ENCODE measurements at places on chromosomes 13 and 19.

- DNase-seq = no peak
Measured at GRCh38 chr13:45863709-45864590, 12.4 kb upstream of the SIAH3 start.

DNA sequence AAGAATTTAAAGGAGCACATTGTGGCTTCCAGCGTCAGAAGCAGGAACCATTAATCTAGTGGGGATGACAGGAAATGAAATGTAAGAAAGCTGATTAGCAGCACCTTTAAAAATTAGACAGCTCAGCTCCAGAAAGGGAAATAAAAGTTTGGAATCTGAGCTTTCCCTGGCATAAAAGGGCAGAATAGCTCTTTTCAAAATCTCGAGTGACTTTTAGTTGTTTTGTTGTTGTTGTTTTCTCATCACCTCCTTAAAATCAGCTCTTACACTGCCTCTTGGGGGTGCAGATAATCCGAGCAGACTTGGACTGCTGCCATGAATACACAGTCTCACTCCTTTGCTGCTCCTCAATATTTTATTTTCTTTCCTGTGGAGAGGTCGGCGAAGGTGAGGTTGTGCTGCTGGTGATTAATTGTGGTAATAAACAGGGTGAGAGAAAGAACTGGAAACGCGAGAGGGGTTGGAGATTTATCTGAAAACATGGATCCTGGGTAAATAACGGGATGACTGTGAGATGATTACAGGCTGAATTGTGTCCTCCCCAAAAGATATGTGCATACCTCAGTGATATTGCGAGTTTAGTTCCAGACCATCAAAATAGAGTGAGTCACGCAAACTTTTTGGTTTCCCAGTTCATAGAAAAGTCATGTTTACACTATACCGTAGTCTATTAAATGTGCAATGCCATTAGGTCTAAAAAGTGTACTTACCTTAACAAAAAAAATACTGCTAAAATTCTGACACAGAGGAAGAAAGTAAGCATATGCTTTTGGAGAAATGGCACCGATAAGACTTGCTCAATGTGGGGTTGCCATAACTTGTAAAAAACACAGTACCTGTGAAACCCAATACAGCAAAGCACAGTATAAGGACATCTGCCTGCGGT is 787.7 kb downstream of the UQCRFS1 start:
- no peak for DNase-seq

- DNase-seq = no peak
Measured at GRCh38 chr13:94414708-94415107, 64.8 kb downstream of the DCT start.

- DNase-seq = no peak
Measured at GRCh38 chr19:34493038-34493648, 11.6 kb downstream of the WTIP start.

DNA sequence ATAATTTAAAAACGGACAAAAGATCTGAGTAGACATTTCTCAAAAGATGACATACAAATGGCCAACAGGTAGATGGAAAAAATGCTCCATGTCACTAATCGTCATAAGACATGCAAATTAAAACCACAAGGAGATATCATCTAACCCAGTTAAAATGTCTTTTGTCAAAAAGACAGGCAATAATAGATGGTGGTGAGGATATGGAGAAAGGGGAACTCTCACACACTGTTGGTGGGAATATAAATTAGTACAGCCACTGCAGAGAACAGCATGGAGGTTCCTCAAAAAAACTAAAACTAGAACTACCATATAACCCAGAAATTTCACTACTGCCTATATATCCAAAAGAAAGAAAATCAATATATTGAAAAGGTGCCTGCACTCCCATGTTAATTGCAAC is 37.9 kb downstream of the OR10H4 start:
- no peak for DNase-seq

GRCh38 chr13:30798776-30799355 is 63.5 kb downstream of the ALOX5AP start:
- DNase-seq = no peak

- no peak for DNase-seq
Measured at GRCh38 chr13:23574421-23575145, 4.4 kb downstream of the TNFRSF19 start.

GRCh38 chr19:48915757-48916156 is 15.6 kb downstream of the NUCB1 start:
- DNase-seq = no peak

DNA sequence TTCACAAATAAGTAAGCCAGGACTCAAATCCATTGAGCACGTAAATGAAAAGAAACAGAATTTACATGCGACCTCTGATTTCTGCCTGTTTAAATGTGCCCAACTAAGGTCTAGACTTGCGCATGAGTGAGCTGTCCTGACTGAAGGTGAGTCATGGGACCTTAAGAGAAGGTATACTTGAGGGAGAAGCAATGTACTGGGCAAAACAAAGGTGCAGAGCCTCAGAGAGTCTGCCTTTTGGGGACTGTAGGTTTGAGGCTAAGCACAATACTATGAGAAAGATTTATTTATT is 45.8 kb downstream of the UFM1 start:
- DNase-seq = no peak

DNA sequence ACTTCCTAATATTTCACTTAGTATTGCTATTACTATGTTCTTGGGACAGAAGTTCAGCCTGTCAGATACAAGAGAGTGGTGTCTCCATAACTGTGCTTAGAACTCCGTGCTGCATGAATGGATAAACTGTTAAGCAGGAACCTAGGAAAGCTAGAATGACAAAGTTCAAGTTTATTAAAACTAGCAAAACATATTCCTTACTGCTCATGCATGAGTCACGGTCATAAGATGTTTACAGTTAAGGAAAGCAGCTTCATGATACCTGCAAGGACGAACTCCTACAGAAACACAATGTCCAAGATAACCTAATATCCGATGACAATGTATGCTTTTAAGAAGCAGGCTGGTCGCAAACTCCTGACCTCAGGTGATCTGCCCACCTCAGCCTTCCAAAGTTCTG is 6.0 kb upstream of the ZNF765 start:
- DNase-seq = no peak

DNA sequence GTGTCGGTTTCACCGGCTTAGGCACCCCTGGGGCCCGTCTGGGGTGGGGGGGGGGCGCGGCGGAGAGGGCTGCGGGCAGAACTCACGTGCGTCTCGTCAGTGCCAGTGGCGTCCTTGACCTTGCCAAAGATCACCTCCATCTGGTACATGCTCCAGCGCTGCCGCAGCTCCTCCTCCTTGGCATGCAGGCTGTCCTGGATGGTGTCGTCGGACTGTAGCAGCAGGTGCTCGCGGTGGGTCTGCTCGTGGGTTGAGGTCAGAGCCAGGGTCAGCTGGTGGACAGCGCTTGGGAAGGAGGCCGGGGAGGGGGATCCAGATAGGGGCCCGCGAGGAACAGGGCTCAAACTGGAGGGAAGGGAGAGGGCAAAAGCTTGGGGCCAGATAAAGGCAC is 4.7 kb upstream of the RGL3 start:
- DNase-seq = no peak

GRCh38 chr19:7737215-7737614 is 5.3 kb upstream of the CLEC4G start:
- DNase-seq = no peak

DNA sequence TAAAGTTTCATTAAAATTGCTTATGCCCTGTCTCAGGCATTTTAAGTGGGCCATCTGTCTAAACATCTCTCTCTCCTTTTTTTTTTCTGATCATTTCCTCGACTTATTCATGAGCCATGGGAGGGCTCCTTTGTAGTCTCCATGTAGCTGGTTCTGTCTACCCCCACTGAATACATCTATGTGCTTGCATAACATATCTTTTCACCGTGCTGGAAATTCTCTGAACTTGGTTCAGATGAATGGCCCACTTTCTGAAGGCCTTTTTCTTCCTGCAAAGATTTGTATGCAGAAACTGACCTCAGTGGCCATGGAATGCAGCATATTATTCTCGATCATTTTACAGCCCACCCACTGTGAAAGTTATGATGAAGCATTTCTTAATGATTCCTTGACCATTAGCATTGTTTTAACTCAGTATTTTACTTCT is 225.3 kb downstream of the GGACT start:
- no peak for DNase-seq

DNA sequence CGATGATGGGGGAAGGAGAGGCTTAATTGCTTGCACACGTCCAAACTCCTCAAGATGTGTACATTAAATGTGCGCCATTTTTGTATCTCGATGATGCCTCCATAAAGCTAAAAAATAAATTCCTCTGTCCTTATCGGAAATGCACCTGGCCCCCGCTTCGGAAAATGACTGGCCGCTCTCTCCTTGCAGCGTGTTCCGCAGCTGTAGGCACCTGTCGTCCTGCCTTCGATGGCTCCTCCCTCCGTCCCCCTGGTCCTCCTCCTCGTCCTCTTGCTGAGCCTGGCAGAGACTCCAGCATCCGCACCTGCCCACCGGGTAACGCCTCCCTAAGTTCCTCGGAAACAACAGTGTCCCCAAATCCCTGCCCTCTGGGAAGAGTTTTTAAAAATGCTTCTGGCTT is 1.1 kb downstream of the GALP start:
- DNase-seq = no peak

- no peak for DNase-seq
Measured at GRCh38 chr13:47553329-47553977, 447.6 kb downstream of the SUCLA2 start.

GRCh38 chr19:15149737-15150136 is 42.5 kb downstream of the SYDE1 start:
- DNase-seq = no peak

DNA sequence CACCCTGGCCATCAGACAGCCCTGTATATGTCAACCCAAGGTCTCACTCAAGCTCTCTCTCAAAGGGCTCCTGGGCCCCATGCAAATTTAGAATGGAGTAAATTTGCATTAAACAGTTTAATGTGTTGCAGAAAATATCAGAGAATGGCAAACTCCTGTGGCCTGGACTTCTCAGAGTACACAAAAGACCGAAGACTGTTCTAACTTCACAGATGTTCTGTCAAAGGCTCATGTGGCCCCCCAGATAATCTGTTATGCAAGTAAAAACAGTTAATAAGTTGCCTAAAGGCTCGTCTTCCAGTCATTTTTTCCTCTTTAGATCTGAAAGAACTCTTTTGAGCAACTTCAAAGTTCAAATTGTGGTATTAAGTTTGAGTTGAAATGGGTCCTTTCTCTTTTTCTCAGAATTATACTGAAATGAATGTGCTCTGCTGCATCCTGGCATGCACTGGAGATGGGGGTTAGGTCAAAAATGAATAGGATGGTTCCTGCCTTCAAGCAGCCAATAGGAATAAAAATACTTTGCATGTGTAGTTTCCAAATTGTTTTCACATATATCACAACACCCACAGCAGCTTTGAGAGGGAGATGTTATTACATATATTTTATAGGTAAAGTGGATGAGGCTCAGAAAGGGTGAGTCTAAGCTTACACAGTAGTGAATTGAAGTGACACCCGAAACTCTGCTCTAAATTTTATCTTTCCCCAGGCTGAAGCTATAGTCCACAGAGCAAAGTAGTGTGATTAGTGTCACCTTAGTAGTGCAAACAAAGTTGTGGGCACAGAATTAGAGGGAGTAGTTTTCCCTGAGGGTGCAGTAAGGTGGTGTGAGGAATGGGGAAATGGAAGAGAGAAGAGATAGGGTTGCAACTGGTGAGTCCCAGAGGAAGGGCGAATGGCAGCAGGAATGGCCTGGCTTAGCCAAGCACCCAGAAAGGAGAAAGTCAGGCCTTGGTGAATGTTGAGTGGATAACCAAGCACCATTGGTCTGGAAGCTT is 205.0 kb upstream of the RFC3 start:
- DNase-seq = no peak

- DNase-seq = no peak
Measured at GRCh38 chr13:95833126-95833525, 156.2 kb downstream of the DNAJC3 start.

- no peak for DNase-seq
Measured at GRCh38 chr19:49786376-49786820, 19.6 kb downstream of the AP2A1 start.

GRCh38 chr13:40770609-40770933 is 419 bp downstream of the MRPS31 start:
- no peak for DNase-seq

DNA sequence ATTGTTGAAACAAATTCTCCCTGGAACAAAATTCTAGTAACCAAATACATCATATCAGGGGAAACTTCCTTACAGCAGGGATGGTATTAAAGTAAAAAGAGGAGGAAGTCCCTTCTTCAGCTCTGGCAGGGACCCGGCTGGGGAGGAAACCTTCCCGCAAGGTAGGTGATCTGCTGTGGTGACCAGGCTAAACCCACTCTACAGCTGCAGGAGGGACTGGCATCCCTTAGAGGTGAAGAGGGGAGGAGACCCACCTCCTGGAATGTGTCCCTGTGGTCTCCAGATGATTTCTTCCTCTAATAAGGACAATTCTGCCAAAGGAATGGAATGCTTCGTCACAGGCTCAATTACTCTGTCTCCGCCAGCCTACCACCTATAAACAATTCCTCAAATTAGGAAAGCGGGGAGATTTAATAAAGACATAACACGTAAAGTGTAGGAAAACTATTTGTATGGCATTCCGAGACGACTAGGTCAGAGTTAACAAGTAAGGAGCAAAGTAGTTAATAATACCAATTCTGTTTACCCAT is 637 bp upstream of the PDS5B start:
- DNase-seq = no peak

- DNase-seq = no peak
Measured at GRCh38 chr13:113786262-113786841, 27.3 kb downstream of the TMEM255B start.

DNA sequence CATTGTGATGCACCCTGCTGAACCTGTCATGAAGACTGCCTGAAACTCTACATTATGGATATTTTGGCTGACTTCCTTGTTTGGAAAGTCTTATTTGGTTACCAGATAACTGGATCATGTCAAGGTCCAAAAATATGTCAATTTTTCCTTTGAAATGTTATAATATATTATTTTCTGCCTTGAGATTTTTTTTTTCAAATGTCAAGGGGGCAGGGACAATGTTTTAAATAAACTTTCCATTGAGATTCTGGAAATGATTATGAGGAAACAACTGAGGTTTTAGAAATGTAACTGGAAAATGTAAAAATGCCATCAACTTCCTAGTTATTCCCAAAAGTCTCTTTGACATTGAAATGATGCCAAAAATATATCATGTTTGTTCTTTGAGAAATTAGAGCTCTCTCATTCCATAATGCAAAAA is 117.0 kb downstream of the RFC3 start:
- DNase-seq = no peak

DNA sequence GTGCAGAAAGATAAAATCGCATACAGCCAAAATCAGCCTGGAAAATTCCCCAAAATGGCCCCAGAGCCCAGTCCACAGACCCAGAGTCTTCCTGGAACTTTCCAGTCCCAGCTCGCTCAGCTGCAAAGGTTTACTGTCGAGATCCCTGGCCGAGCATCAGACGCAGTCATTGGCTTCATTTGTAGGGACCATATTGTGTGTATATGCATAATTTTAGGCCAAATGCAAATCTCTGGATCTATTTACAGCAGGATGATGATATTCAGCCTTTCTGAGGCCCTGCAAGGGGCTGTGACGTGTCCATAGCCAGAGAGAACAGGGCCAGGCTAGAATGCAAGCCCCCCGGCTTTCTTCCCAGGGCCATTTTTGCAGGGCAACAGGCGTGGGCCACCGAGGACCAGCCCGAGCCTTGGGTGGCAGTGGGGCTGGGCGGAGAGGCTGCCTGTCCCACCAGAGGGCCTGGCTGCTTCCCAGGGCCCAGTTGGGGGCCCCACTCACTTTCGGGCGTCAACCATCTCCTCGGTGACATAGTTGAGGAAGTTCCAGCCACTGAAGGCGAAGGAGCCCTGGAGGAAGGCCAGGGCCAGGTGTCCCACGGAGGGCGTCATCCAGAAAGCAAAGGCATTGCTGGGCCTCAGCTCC is 13.7 kb downstream of the SLC7A10 start:
- no peak for DNase-seq

GRCh38 chr19:54335164-54335563 is 3.8 kb downstream of the LILRA4 start:
- no peak for DNase-seq

GRCh38 chr13:28496188-28496564 is 1.2 kb upstream of the FLT1 start:
- no peak for DNase-seq
